OCI-M1 (cell line): ENCODE measurements at places on chromosomes 3 and 15.

DNA sequence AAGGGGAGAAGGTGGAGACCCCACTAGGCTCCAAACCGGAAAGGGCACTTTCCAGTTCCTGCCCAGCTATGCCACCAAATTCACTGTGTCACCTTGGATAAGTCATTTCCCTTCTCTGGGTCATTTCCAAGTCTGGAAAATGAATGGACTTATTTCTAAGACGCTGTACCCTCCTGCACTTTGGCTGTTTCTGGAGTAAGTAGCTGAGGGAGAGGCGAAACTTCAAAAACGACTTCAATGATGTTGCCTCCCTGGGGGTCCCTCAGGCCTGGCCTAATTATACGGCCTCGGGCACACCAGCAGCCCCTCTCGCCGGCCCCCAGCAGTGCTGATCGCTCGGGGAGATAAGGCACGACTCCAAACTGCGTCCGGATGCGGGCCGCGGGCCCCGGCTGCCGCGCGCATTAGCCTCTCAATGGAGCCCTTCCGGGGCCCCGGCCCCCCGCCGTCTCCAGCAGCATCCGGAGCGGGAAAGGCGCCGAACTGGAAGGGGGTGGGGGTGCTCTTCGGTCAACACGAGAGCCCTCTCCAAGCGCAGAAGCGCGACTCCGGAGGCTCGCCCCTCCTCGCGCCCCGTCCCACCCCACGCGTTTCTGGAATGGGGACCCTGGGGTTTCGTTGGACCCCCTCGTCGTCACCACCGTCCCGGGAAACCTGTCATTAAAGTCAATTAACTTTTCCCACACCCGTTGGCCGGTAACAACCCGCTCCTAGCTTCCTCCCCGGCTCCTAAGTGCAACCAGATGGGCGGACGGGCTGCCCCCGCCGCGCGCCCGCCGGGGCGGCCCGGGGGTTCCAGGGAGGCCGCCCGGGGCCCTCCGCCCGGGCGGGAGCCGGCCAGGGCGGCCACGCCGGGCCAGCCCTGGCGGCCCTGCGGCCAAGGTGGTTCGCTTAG is 4.8 kb downstream of the HES1 start:
- peak; percentile 78 for DNase-seq

DNA sequence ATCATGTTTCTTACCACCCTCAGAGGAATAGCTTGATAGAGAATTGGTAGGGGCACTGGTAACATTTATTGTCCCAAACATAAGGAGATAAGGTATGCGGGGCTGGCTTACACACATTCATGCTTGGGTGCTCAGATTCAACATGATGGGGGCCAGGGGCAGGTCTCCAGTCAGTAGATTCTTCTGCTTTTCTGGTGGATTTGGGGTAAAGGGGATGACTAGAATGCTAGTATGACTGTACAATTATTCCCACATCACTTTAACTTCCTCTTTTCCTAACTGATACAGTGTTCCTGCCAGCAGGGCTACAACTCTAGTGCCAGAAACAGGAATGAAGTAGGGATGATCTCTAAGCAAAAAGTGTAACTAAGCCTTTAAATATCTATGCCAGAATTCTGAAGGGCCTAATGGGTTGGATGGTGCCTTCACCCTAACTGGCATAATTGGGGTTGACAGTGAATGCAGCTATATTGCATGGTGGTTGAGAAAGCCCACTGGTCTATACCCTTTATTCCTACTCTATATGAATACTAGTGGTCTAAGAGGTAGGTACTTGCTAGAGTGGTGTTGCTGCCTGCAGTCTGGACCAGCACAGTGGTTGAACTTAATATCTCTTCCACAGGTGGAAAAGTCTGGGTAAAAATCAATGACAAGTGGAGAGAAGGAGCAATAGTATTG is 117.4 kb downstream of the IL12A start:
- peak; percentile 58 for DNase-seq

DNA sequence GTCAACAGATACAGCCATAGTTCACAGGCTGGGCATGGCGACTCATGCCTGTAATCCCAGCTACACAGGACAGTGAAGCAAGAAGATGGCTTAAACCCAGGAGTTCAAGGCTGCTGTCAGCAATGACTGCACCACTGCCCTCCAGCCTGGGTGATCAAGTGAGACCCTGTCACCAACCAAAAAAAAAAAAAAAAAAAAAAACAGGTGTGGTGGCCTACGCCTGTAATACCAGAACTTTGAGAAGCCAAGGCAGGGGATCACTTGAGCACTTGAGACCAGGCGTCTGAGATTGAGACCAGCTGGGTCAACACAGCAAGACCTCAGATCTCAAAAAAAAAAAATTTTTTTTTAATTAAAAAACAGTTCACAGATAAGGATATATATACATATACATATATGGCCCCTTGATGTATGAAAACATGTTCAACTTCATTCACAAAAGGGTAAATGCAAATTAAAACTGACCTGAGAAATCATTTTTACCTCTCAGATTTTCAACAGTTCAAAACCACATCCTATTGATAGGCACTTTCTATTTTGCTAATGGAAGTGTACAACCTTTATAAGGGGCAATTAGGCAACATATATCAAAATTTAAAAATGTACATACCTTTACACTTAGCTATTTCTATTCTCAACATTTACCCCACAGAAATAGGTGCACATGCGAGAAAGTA is 51.1 kb downstream of the OSBPL10 start:
- no peak for DNase-seq

- DNase-seq = no peak
Observed at GRCh38 chr15:45646220-45646619, 11.4 kb downstream of the SQOR start.

DNA sequence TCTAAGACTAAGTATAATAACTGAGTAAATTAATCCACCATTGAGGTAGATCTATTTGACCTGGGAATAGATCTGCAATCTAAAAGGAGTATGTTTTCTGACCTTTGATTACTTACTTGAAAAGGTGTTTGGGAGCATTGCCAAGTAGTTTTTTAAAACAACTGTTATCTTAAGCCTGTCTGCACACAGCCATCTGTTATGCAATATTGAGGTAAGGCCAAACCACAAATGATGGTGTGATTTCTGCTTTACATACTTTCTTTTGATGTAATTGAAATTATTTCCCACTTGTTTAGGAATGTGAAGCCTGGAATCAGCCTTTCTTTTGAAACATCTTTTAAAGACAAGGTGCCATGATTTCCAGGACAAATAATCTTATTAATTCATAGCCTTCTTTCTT is 274.0 kb downstream of the BBX start:
- peak; percentile 65 for DNase-seq

DNA sequence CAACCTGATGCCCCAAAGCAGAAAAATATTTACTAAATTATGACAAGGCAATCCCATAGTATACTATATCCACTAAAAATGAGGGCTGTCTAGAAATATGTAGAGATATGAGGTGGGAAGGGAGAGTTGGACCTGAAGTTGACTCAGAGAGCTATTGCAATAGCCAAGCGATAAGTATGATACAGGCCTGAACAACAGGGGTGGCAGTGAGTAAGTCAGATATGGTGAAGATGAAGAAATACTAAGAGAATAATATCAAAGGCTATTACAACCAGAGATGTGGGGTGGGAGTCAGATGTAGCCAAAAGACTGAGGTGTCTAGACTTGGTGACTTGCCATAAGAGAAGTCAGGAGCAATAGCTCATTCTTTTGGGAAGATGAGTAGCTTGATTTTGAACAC is 9.2 kb downstream of the HSPBAP1 start:
- DNase-seq = no peak

- DNase-seq = peak; percentile 46
Observed at GRCh38 chr3:142040941-142041491, 108.3 kb downstream of the TFDP2 start.

DNA sequence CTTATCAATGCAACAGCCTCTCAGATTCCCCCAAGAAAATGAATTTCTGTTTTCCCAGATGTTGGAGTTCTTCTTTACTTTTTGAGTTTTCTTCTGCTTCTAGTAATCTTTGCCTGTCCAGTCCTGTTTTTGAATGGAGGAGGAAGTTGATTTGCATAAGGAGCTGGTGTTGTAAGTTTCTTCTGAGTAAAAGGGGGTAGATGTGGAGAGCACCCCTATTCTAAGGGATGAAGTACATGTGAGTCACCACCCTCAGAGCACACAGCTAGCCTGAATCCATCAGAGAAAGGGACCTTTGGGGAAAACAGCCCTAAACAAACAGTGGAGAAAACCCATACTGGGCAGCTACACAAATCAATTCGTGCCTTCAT is 34.5 kb downstream of the ACAA1 start:
- DNase-seq = no peak

- no peak for DNase-seq
Observed at GRCh38 chr15:98666441-98666840, 18.1 kb downstream of the IGF1R start.

GRCh38 chr3:153142961-153143360 is 19.1 kb upstream of the RAP2B start:
- DNase-seq = no peak

DNA sequence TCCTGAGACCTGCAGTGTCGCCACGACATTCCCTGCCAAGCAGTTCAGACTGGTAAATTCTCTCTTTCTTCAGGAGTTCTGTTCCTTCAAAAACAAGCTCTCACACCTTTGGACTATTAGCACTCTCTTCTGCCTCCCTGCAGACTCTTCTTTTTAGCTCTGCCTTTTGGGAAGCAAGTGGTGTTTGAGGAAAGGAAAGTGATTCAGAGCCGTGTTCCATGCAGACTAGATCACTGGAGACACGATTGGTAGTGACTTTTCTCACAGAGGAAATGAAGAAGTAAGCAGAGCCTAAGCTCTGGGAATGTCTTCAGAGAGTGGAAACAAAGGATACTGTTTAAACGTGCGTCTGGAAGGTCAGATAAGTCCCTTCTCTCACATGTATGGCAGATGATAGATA is 270.6 kb upstream of the TPRG1 start:
- DNase-seq = peak; percentile 7

DNA sequence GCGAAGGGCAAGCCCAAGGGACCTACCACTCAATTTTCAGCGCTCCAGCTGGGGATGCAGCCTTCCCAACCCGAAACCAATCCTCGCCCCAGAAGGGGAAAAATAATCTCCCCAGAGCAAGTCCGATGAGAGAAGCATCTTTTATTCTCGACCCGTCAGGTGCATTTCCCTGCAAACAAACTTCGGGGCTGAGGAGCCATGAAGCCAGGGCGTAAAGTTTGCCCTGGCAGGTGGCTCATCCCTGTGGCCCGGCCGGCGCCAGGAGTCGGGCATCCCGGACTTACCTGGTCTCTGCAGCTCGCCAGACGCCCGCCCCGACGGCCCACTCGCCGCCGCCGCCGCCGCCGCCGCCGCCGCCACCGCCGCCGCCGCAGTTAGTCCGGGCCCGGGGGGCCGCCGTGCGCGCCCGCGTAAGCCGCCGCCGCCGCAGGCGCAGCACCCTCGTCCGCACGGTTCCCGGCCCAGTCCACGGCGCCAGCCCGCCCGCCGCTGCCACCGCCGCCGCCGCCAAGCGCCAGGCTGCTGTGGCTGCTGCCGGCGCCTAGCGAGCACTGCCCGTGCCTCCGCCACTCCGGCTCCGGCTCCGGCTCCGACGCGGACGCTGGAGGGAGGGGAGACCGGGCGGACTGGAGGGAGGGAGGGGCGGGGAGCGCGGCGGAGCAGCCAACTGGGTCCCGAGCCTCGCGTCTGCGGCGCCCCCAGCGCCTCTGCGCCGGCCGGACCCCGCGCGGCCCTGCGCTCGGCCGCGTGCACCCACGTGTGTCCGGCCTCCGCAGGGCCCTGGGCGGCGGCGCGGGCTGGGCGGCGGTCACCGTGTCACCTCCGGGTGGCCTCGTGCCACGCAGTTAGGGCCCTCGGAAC is at the start of gene CNTN3:
CNTN3 (minus strand) TSS at position 553 of the 861 bp plus-strand sequence. CDS start 93,547 bp downstream, outside the sequence.
- no peak for DNase-seq

GRCh38 chr15:35987056-35987455 is 441.1 kb upstream of the DPH6 start:
- no peak for DNase-seq

DNA sequence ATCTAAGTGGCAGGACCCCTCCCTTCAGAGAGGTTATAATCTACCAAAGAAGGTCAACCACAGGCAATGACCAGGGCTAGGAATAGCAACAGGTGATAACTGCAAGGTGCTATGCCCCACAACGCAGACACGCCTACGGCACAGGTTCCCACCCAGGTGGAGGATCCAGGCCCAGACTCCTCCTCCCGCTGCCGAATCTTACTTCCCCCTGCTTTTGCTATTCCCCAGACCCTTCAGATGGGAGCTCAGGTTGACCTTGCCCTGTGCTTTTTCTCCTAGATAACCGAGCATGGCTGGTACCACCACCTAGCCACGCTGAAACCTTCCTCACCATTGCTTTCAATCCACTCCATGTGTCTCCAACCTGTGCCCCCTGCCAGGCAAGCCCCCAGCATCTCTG is 142.2 kb upstream of the IGF1R start:
- DNase-seq = no peak

DNA sequence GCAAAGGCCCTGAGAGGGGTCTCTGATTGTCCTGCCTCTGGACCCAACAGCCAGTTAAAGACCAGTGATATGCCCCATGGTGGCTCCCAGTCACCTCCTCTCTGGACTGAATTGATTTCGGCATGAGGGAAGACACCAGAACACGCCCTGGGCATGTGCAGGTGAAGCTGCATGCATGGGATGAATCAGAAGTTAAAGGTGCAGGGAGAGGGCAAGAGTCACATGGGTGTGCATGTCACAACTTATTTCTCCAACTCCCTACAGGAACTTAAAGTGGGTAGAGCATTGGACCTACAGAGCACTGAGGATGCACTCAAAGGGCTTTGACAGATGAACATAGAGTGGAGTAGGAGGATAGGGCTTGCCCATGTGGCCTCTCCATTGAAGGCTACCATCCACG is 16.9 kb upstream of the RHCG start:
- DNase-seq = no peak

DNA sequence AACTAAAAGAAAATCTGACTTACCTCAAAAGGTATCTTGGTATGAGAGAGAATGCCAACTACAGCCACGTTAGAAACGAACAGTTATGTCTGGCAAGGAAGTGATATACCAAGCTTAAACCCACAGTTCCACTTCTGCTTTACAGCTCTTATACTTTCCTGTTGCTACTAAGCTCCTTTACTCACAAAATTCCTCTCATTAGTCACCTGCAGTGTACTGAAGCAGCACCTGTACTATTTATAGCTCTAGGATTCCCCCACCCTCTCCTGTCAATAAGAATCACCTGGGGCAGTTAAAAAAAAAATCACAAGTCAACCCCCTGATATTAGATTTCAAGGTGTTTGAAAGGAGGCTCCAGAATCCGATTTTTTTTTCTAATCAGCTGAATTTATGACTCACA is 2.9 kb upstream of the TMEM266 start:
- DNase-seq = peak; percentile 18

- no peak for DNase-seq
Observed at GRCh38 chr15:91919014-91919534, 65.6 kb downstream of the SLCO3A1 start.

GRCh38 chr15:79376383-79376782 is 55.8 kb upstream of the MINAR1 start:
- no peak for DNase-seq

- peak; percentile 14 for DNase-seq
Observed at GRCh38 chr15:82650046-82650670, 3.0 kb upstream of the CPEB1 start.

DNA sequence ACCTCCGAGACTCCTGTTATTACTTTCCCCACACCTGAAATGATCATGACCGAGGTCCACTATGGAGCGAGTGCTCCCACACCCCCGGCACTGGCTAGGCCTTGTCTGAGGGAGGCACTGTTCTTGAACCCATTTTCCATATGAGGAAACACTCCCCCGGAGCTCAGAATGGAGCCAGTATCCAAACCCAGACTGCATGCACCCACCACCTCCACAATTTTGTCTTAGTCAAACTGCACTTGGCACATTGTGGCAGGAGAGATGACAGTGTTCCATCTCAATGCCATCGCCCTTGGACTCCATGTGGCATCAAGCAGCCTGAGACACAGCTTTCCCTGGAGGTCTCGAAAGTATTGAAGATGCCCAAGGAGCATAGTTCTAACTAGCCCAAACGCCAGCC is 154.1 kb downstream of the NUP210 start:
- DNase-seq = no peak

- DNase-seq = no peak
Observed at GRCh38 chr3:48789665-48790064, 58.0 kb downstream of the PRKAR2A start.
